H1 (cell line): ENCODE measurements at places on chromosomes 3 and 15. TPM values are rescaled to one million over a fixed set of nuclear protein-coding genes. Genes with fewer than 3 reads are reported as not detected.

- H3K4me3 ChIP-seq: no peak overlapping the region
- H3K27ac ChIP-seq: no peak overlapping the region
- H3K4me1 ChIP-seq: no peaks in the 10 kb centered on the region
- peaks cover 13% of the 10 kb centered on the region for H3K36me3 ChIP-seq
- DNase-seq: no peak
Observed at GRCh38 chr3:88151358-88151757, 1.6 kb downstream of the C3orf38 start.

DNA sequence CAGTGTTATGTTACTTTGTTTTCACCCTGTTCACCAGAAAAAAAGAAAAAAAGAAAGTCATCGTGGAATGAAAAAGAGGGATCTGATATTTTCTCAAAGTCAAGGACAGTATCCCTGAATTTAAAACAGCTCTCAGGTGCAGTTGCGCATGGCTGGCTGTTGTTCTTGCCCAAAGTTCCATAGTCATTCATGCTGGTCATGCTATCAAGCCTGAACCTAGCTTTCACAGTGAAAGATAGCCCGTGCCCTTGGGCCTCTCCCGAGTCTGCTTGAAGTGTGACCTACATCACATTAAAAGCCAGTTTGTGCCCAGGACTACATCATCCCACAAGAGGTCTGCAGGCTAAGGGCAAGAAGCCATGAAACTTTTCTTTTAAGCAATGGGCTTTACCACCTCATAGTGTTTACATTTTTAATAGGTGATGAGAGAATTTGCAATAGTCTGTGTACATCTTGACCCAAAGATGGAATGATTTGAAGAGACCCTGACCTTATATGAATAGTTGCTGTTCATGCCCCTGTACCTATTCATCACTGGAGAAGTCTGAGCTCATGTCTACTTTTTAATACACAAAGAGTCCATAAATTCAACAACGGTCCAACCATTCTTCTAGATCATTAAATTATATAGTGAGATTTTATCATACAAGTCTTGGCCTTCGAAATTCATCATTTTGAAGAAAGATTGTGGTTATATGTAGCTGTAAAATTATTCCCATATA, 522.5 kb upstream of the MCTP2 start:
- no peaks in the 10 kb centered on the region for H3K36me3 ChIP-seq
- no peaks in the 10 kb centered on the region for H3K4me1 ChIP-seq
- H3K4me3 ChIP-seq: no peak overlapping the region

DNA sequence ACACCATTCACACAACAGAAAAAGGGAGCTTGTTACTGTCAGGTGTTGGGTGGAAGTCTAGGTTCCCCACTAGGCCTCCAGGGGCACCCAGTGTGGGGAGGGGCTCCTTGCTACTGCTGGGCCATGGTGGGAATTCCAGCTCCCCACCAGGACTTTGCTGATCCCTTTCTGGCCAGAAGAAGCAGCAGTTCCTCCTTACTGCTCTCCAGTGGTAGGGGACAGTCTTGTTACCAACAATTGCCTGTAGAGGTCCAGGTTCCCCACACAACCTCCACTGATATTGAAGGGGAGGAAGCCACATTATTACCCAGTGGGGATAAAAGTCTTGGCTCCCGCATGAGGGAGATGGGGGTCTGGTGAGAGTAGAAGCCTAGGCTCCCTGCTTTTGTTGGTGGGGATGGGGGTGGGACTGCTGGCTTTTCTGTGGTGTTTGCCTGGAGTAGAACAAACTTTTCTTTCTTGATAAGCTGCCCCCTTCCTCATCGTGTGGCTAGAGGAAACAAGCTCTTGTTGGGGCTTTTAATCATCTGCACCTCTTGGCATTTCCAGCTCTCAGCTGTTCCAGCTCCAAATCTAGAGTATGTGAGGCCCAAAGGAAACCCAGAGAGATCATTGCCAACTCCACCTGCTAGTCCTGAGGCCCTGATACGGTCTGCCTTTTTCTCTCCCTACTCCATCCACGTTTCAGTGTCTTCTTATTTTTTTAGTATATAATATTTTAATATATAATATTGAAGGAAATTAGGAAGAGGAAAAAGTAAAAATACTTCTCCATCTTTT, 824.2 kb downstream of the AGBL1 start:
- H3K27me3 ChIP-seq: no peaks in the 10 kb centered on the region
- H3K4me1 ChIP-seq: no peaks in the 10 kb centered on the region
- H3K4me3 ChIP-seq: no peak overlapping the region
- H3K27ac ChIP-seq: no peak overlapping the region
- DNase-seq: no peak

The PPM1L gene
- 2.8 and 4.0 TPM in 2 replicates for polyA plus RNA-seq

The CLDN1 gene
- polyA plus RNA-seq: 3.8 and 6.1 TPM in 2 replicates

DNA sequence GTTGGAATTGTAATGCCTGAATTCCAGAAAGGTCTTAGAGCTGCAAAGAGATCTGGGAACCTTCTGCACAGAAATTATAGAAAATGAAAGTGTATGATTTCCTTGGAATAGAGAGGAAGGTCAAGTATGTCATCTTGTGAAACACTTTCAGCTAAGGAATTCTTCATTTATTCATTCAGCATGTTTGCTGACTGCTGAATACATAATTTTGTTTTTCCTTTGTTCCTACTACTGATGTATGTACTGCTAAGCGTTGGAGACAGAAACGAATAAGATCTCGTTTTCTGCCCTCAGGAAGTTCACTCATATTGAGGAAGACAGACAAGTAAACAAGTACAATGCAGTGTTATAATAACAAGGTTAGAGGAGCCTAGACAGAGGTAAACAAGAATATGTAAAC, 14.3 kb upstream of the IL20RB start:
- H3K27ac ChIP-seq: no peak overlapping the region
- H3K4me1 ChIP-seq: no peaks in the 10 kb centered on the region; the same call in 1 of the 2 replicates
- H3K27me3 ChIP-seq: no peaks in the 10 kb centered on the region
- no peak overlapping the region for H3K4me3 ChIP-seq
- peaks cover 4% of the 10 kb centered on the region; the same call in 1 of the 2 replicates for H3K36me3 ChIP-seq

- peaks cover 7% of the 10 kb centered on the region for H3K4me1 ChIP-seq
- H3K36me3 ChIP-seq: no peaks in the 10 kb centered on the region
- H3K4me3 ChIP-seq: no peak overlapping the region
- peaks cover 26% of the 10 kb centered on the region for H3K27me3 ChIP-seq
- DNase-seq: no peak
- no peak overlapping the region for H3K27ac ChIP-seq
Observed at GRCh38 chr15:63502137-63502766, 2.1 kb upstream of the USP3 start.

GRCh38 chr15:33964665-33965040, 3.6 kb upstream of the CHRM5 start:
- H3K27me3 ChIP-seq: no peaks in the 10 kb centered on the region
- H3K4me1 ChIP-seq: no peaks in the 10 kb centered on the region
- no peak overlapping the region for H3K4me3 ChIP-seq

DNA sequence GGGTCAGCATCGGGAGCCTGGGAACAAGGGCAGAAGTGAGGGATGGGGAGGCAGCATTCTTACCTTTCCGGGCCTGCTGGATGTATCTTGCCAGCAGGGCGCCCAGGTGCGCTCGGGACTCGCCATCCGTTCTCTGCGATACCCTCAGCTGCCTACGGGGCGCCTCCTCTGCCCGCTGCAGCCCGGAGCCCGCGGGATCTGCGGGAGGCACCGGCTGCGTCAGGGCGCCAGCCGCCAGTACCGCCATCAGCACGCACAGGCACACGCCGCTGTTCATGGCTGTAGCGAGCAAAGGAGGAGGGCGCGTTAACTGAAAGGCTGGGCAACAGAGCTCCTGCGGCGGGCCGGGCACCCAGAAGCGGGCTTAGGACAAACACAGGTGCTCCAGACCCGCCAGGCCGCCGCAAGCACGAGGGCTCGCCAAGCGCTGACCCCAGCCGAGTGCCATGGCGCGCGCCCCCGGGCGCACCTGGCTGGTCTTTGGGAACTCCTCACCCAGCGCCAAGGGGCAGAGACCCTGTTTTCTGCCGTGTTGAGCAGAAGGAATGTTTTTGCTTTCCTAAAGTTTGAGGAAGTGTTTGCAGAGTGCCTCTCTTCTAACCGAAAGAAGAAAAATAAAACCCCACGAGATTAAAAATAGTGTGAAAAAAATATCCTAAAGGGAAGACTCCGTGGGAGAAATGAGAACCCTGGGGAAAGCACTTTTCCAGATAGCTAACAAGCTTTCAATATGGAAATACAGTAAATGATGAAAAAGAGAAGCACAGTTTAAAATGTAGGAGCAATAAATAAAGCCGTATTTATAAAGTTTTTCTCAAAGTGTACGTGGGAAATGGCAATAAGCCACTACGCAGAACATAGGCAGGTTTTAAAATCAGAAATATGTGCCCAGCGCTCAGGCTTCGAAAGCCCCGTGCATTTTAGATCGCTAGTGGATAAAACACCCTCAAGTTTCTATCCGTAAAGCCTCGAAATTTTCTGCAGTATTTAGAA, 2.3 kb downstream of the CCK start:
- no peak overlapping the region for H3K27ac ChIP-seq
- peaks cover 2% of the 10 kb centered on the region for H3K27me3 ChIP-seq
- DNase-seq: no peak
- H3K4me1 ChIP-seq: peaks cover 9% of the 10 kb centered on the region
- no peaks in the 10 kb centered on the region for H3K36me3 ChIP-seq

The AGBL1 gene
- not detected in 2 replicates for polyA plus RNA-seq

The SLC22A13 gene
- 0.05 and 0.06 TPM in 2 replicates for polyA plus RNA-seq

The WNT7A gene
- 0.02 and 0.11 TPM in 2 replicates for polyA plus RNA-seq

DNA sequence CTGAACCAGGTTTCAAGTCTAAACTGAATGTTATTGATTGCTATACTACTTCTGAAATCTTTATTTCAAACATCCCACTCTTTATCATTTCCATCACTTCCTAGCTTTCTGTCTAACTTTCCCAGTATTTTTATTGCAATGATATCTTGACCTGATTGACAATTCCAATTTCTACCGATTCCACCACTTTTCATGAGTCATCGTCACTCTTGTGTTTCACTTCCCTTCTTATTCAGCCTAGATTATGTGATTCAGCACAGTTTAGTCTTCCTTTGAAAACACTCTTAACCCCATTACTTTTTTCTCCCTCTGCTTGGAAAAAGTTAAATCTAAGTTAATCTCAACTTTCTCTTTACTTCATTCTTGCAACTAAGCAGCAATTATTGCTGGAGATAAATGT, 62.6 kb downstream of the SLC7A14 start:
- H3K27me3 ChIP-seq: no peaks in the 10 kb centered on the region
- H3K36me3 ChIP-seq: no peaks in the 10 kb centered on the region
- DNase-seq: no peak
- no peak overlapping the region for H3K4me3 ChIP-seq
- H3K4me1 ChIP-seq: no peaks in the 10 kb centered on the region

- peaks cover 2% of the 10 kb centered on the region for H3K27me3 ChIP-seq
- H3K4me1 ChIP-seq: no peaks in the 10 kb centered on the region; the same call in 1 of the 2 replicates
- no peak overlapping the region for H3K4me3 ChIP-seq
- no peak for DNase-seq
Observed at GRCh38 chr15:59685737-59686297, 3.3 kb downstream of the BNIP2 start.

The CDHR4 gene
- polyA plus RNA-seq: 0.60 and 0.96 TPM in 2 replicates

- H3K27ac ChIP-seq: no peak overlapping the region
- no peaks in the 10 kb centered on the region; the same call in 1 of the 2 replicates for H3K27me3 ChIP-seq
- no peak for DNase-seq
- no peaks in the 10 kb centered on the region for H3K36me3 ChIP-seq
- H3K4me3 ChIP-seq: no peak overlapping the region
Observed at GRCh38 chr15:66986951-66987350, 78.5 kb upstream of the SMAD3 start.

GRCh38 chr3:53570081-53570480, 75.7 kb downstream of the CACNA1D start:
- H3K27me3 ChIP-seq: no peaks in the 10 kb centered on the region
- no peaks in the 10 kb centered on the region for H3K4me1 ChIP-seq
- H3K4me3 ChIP-seq: no peak overlapping the region
- no peak overlapping the region for H3K27ac ChIP-seq

GRCh38 chr3:80676866-80677265, 909.1 kb upstream of the ROBO1 start:
- H3K4me3 ChIP-seq: no peak overlapping the region
- no peaks in the 10 kb centered on the region for H3K27me3 ChIP-seq
- no peak for DNase-seq
- no peaks in the 10 kb centered on the region for H3K36me3 ChIP-seq

DNA sequence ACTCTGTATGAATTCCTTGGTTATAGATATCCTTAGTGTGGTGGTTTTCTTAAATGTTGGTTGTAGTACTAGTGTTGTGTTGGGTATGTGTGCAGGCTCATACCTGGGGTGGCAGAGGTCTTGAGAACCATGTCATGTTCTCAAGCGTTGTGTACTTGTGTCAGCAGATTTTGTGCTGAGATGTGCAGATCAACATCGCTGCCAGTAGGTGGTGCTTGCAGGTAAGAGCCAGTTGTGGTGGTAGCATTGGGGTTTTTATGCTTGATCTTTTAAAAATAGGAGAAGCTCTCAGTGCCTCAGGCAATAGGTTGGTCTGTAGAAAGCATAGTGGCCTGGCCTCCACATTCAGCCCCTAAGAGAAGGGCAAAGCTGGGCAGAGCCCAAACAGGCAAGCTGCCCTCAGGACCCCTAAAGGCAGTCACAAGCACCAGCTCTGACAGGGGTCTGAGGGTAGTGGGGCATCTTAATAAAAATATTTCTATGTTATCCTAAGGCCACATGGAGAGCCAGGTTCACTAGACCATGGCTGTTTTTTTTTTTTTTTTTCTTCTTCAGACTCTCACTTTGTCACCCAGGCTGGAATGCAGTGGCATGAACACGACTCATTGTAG, 164.0 kb downstream of the IL20RB start:
- no peak overlapping the region for H3K27ac ChIP-seq
- no peaks in the 10 kb centered on the region for H3K4me1 ChIP-seq
- no peaks in the 10 kb centered on the region for H3K27me3 ChIP-seq

The TRIM42 gene
- polyA plus RNA-seq: not detected in 2 replicates

The TGM5 gene
- polyA plus RNA-seq: not detected in 2 replicates

DNA sequence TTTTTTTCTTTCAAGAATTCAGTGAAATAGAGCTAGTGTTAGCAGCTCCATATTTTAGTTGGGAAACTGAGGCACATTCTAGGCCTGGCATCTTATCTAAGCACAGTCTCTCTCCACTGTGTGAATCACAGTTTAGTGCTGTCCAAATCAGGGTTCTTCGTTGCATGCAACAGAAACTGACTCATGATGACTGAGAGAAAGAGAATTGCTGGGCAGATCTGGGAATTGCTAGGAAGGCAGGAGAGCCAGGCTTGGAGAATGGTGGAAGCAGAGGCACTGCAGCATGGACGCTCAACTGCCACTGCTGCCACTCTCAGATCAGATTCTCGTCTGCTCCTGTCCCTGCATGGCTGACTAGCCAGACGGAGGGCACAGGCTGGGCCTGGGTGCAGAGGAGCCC, 40.7 kb upstream of the CHST2 start:
- H3K4me3 ChIP-seq: no peak overlapping the region
- H3K27me3 ChIP-seq: no peaks in the 10 kb centered on the region
- H3K4me1 ChIP-seq: no peaks in the 10 kb centered on the region
- H3K27ac ChIP-seq: no peak overlapping the region
- no peaks in the 10 kb centered on the region for H3K36me3 ChIP-seq

The CCR5 gene
- polyA plus RNA-seq: not detected in 2 replicates

The HTR3E gene
- not detected in 2 replicates for polyA plus RNA-seq

The SERPINI2 gene
- not detected in 2 replicates for polyA plus RNA-seq
